ENCODE measurements at places on chromosomes 7 and 10. TPM values are rescaled to one million over a fixed set of nuclear protein-coding genes. Genes with fewer than 3 reads are reported as not detected.

The LMOD2 gene
- polyA plus RNA-seq = 0.13 TPM

The TBC1D12 gene
- polyA plus RNA-seq = 17.6 TPM

The MEST gene
- polyA plus RNA-seq = 406 TPM

The RBM20 gene
- polyA plus RNA-seq = 1.6 TPM

The PPP1R3A gene
- polyA plus RNA-seq = 1.5 TPM

The GAD2 gene
- polyA plus RNA-seq = not detected

The HYAL4 gene
- 0.05 TPM for polyA plus RNA-seq

The GIMAP2 gene
- polyA plus RNA-seq = 26.3 TPM

Measured in right lung (tissue), 10 donors.